ENCODE measurements at places on chromosomes 12 and 14.

GRCh38 chr14:82309199-82309598 lies 775.5 kb upstream of the SEL1L start:
- DNase-seq = no peak

DNA sequence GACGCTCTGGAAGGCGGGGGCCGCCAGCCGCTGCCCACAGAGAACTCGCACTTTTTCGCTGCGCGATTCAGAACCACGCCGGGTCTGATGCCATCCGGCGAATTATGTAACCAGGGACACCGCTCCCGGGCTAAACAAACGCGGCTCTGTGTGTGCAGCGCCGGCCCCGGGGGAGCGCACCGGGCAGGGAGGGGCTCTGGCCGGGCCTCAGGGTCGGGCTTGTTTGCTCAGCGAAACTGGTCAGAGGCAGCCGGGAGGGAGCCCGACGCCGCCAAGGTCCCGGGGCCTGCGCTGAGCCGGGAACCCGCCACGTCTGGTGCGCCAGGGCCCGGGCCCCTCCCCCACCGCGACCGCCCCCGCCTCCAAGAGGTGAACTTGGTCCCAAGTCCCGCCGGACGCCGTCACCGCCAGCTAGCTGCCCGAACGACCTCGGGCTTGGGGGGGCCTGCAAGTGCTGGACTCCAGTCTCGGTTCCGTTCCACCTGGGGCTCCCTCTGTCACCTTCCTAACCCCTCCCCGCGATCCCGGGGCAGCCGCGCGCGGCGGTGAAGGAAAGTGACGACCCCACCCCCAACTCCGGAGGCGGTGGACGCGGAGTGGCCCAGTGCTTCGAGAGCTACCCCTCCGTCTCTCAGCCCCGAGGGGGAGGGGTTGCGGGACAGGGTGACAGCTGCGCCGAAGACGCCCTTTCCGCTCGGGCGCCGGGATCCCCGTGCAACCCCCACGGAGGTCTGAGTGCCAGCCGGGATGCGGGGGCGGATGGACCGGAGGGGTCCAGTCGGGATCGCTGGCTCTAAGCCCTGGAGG lies 848 bp downstream of the CTDSP2 start:
- DNase-seq = peak; percentile 88

- DNase-seq = peak; percentile 41
Observed at GRCh38 chr14:92959761-92960680, 37.1 kb downstream of the CHGA start.

DNA sequence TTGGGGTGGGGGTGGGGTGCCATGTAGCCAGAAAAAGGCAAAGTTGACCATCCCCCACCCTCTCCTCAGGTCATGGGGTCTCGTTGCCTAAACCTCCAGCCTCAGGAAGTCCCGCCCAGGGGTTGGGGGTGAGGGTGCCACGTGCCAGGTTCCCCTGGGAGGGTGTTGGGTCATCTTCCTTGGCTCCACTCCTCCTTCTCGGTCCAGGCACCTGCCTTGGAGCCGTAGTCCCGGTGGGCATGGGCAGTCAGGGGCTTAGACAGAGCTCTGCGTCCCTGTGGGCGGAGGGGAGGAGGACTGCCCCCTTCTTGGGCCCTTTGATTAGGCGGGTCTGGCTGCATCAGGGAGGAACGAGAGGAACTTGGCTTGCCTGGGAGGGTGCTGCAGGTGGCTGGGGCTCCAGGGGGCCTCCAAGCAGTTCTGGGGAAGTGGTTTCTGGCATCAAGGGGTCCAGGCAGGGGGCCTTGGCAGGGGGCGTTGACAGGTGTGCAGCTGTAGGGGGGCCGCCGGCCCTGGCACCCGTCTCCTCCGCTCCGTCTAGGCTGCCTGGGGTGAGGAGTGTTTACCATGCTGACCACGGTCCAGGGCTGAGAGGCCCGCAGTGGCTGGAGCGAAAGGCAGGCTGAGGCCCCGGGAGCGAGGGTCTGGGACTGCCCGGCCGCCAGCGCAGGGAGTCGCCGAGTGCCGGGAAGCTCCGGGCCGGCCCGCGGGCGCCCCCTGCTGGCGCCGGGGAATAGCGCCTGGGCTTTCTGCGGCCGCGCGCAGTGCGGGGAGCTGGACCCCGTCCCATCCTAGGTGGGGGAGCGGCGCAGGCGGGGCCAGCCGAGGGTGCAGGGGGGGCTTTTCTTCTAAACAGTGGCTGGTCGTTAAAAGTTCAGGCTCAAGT lies 7.9 kb downstream of the SETD1B start:
- peak; percentile 89 for DNase-seq

DNA sequence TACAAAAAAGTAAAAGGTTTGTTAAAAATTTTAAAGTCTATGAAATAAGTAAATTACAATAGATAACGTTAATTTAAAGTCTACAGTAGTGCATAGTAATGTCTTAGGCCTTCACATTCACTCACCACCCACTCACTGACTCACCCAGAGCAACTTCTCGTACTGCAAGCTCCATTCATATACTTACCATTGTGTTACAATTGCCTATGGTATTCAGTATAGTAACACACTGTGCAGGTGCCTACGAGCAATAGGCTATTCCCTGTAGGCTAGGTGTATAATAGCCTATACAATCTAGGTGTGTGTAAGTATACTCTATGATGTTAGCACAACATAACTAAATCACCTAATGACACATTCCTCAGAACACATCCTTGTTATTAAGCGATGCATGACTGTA lies 435.3 kb upstream of the TMTC1 start:
- DNase-seq = no peak

Data from Right ventricle myocardium inferior (tissue), 1 donor.